ENCODE measurements at places on chromosomes 11 and 22. TPM values are rescaled to one million over a fixed set of nuclear protein-coding genes. Genes with fewer than 3 reads are reported as not detected.

- no peak for DNase-seq
Measured at GRCh38 chr22:32776802-32777201, 24.7 kb upstream of the TIMP3 start.

DNA sequence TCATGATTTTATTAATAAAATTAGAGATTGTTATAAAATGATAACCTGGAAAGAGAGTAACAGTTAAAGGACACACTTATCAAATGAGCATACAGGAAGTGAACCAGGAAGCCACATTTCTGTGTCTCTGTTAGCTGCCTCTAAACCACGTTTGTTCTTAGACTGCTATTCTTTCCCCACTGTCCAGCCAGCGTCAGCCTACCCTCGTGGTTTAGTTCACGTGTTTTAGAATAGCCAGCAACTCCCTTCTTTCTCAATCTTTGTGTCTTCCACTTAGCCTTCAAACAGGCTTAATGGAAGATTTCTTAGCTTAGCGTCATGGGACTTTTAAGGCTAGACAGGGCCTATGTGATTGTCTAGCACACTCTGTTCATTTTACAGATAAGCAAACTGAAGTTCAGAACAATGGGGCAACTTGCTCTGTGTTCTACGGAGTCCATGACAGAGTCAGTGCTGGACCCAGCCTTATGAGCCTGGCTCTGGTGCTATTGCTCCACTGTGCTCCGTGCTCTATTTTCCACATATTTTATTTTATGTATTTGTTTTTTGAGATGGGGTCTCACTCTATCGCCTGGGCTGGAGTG lies 27.2 kb downstream of the GRAMD1B start:
- DNase-seq = peak; percentile 67

- no peak for DNase-seq
Measured at GRCh38 chr11:44607987-44608386, 42.5 kb downstream of the CD82 start.

Gene KMT2A
- 21.3 TPM for polyA plus RNA-seq

DNA sequence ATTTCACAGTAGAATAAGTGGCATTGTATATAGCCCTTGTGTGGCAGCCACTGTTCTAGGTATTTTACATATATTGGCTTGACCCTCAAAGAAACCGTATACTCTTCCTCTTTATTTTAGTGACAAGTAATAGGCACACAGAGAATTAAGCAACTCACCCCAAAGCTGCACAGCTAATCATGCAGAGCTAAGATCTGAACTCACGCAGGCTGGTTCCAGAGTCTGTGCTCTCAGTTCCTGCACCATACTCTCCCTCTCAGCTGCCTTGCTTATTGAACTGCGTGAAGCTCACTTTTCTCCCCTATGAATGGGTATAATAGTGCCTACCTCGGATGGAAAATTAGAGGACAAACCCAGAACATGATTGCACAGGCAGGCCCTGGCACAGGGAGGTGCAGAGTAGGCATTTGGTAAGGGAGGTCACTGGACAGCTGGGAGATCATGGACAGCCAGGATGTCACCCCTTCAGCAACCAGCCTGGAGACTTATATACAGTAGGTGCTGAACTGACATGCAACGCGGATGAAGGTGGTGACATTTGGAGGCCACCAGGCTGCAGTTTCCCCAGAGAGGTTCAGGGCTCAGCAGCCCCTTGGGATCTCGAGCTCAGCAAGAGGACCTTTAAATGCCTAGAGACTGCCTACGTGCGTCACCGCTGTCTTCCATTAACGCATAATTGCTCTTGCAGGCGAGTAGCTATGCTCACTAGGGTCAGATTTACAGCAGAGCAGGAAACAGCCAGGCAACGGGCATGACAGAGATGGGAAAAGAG lies 78.4 kb upstream of the TP53I11 start:
- DNase-seq = no peak

DNA sequence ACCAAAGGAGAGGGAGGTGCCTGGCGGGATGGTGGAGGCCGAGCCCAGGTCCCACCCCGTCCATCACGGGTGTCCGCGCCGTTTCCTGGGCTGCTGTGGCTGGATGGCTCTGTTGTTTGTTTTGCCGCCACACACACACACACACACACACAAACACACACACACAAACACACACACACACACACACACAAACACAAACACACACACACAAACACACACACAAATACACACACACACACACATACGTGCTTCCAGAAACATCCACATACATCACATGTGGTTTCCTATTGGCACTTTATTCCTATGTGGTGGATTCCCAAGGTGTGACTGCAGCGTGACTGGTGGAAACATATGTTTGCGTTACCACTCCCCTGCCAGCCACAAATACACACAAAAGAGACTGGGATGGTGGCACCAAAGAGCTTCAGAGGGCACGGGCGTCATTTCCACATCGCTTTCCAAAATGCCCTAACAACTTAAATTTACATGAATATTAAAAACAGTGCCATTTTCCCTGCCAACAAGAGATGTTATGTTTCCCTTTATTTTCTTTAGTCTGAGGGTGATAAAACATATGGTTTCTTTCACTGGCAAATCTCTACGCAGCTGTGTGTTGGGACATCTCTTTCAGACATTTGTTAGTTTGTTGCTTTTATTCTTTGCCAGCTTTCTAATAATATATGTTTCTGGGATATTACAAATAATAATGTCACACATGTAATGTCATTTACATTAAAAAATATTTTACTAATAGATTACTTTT lies 356.8 kb downstream of the BRD1 start:
- DNase-seq = no peak

DNA sequence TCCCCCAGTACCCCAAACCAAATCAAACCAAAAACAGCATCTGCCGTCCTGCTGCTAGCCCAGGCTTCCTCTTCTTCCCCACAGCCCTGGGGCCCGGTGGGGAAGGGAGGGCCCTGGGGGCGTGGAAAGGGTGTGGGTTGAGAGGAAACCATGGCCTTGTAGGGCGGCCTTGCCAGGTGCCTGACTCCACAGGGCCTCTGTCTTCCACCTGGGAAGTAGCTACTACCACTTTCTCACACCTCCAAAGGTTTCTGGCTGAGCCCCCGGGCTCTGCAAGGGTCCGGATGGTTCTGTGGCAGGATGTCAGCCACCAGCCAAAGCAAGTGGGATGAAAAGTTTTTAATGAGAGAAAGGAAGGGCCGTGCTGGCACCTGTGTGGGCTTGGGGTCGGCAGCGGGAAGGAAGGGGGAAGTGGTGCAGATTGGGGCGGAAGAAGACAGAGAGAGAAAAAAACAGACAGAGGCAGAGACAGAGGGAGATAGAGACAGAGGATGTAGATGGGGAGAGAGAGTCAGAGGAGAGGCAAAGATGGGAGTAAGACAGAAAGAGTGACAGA lies 10.5 kb downstream of the TPST2 start:
- no peak for DNase-seq
